ENCODE measurements at places on chromosomes 4 and X. TPM values are rescaled to one million over a fixed set of nuclear protein-coding genes. Genes with fewer than 3 reads are reported as not detected.

FHIP1A gene
- 3.6 TPM for total RNA-seq

MTCP1 gene
- total RNA-seq, result 12.6 TPM

CT45A10 gene
- total RNA-seq, result not detected

SSX4 gene
- not detected for total RNA-seq

KCND1 gene
- 0.19 TPM for total RNA-seq

IBSP gene
- 0.33 TPM for total RNA-seq

PIR gene
- 4.6 TPM for total RNA-seq

EXOC1L gene
- total RNA-seq, result not detected

AR gene
- total RNA-seq, result 6.0 TPM

- no peak for DNase-seq
These were observed 8.3 kb upstream of the SLC10A6 start for GRCh38 chr4:86857341-86858052.

- DNase-seq, result no peak
These were observed 487.0 kb downstream of the PDHA2 start for GRCh38 chr4:96326846-96327245.

- DNase-seq, result no peak
These were observed 103.7 kb downstream of the SORCS2 start for GRCh38 chr4:7295911-7296660.

- no peak for DNase-seq
These were observed 42.9 kb downstream of the ATXN3L start for GRCh38 chrX:13276991-13277390.

- DNase-seq, result no peak
These were observed at the start of gene RAI2 for GRCh38 chrX:17860811-17861488. TSS of gene RAI2 (minus strand) at chrX:17861298. CDS start at chrX:17802010, 59,288 bp downstream.

- no peak for DNase-seq
These were observed 11.6 kb upstream of the EOLA2 start for GRCh38 chrX:149949743-149950436.

- no peak for DNase-seq
These were observed 15.2 kb upstream of the PACRGL start for GRCh38 chr4:20684852-20685763.

DNA sequence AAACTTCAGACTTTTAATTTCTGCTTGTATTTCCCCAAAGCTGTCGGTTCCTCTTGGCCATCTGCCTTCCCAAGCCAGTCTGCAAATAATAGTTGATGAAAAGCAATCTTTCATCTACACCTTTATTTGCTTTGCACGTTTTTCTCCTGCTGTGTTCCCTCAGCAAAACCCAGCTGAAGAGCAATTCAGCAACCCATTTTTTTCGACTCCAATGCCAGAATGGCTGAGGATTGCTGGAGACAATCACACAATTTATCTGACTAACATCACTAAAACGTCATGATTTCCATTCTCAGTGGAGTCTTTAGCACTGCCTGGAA, 94.3 kb downstream of the GPRIN3 start:
- no peak for DNase-seq

DNA sequence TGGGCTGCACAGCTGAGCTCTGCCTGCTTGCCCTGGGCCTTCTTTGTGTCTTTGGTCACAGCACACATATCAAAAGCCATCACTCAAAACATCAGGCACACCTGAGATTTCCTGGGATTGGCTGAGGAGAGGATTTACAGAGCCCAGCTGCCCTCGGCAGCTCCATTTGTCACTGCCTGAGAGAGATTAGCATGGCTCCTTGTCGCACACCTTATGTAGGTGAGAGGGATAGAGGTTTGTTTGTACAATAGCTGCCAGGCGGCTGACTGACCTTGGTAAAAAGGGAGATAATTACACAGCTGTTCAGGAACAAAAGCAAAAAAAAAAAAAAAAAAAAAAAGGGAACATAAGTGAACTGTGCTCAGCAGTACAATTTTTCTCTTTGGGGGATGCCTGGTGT, 63.2 kb downstream of the MGST2 start:
- no peak for DNase-seq

DNA sequence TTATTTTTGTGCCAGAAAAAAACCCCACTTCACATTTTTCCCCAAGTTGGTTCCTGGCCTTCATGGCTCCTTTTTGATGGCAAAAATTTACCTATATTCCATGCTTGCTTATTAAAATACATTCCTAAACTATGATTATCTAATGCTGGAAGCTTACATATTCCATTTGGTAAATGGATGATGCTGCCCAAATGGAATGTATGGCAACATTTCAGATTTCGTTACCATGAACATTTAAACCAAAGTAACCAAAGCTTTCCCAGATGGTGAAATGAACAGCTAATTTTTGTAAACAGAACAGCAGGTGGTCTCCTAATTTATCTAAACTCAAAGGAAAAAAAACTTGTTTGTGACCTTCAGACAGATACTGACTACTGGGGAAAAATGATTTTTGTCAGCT, 110.8 kb upstream of the TEX13A start:
- no peak for DNase-seq

- no peak for DNase-seq
These were observed 6.3 kb downstream of the DACH2 start for GRCh38 chrX:86154553-86154952.

DNA sequence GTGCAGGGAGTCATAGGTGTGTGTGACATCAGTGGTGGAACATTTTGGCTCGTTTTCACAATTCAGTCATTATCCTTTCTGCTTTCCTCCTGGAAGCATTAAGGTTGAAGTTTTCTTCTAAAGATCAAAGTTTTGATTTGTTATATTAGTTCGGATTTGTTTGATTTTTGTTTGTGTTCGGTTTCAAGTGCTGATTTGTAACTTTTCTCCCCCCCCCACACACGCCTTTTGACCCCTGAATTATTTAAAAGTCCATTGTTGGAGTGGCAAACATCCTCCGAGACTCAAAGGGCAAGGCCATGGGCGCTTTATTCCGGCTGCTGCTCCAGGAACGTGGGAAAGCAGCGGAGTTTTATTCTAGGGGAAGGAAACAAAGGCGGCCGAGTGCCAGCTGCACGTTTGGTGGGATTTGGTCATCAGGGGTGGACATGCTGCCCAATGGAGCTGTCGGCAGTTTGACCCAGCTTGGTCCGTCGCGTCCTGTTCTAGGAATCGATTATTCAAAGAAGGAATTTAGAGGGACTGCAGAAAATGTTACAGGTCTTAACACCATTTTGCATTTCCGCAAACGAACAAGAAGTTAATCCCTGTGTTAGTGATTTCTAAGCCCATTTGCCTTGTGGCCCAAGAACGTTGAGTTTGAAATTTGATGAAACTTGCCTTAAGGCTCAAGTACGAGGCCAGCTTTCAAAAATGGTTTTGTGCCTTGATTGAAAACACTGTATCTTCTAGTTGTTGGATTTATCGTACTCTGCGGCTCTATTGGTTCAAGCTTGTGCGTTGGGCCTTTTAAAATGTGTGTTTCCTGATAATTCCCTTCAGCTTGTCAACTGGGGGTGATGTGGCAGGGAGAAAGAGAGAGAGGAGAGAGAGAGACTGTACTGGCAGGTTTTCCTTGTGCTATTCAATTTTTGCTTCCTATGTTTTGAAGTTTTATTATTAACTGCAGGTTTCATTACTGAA, 565 bp upstream of the ZNF41 start:
- DNase-seq, result peak; percentile 30

- no peak for DNase-seq
These were observed 22.0 kb upstream of the EIF4E start for GRCh38 chr4:98950925-98951324.

Data from thymus (tissue), 14 donors.